ENCODE measurements at places on chromosomes 1 and 21. TPM values are rescaled to one million over a fixed set of nuclear protein-coding genes. Genes with fewer than 3 reads are reported as not detected.

DNA sequence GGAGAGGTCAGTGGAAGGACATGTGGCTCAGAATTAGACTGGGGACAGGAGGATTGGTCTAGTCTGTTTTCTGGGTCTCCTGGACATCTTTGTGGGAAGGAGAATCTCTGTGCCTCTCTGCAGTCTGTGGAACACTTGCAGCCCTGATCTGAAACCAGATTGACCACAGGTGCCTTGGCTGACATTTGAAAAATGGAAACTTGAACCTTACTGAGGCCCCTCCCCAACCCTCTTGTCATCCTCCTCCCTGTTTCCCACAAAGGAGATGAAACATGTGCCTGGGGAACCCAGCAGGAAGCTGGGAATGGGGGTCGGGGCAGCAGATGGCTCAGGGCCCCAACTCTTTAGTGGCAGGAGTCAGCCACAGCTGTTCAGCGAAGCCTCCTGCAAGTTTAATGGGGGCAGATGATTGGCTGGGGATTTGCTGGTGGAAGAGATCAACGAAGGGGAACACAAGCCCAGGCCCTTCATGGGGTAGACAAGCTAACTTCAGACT is 18.1 kb downstream of the VASH2 start:
- DNase-seq, result no peak

GRCh38 chr1:97925151-97925550 is 4.3 kb upstream of the DPYD start:
- DNase-seq, result no peak

DNA sequence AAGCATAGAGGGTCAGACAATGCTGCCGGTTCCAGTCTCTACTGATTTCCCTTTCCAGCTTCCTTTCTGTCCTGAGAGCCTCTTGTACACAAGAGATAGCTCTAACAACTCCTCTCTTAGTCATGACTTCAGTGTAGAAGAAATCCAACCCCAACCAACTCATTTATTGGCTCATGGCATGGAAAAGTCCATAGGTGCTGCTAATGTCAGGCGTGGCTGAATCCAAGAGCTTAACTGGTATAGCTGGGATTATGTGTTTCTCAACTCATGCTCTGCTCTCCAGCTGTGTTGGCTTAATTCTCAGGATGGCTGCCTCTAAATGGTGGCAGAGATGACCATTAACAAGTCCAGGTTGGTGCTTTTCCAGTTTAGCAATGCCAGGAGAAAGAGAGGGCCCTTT is 12.4 kb upstream of the THRAP3 start:
- no peak for DNase-seq

GRCh38 chr1:155485945-155486344 is 76.7 kb downstream of the ASH1L start:
- no peak for DNase-seq

DNA sequence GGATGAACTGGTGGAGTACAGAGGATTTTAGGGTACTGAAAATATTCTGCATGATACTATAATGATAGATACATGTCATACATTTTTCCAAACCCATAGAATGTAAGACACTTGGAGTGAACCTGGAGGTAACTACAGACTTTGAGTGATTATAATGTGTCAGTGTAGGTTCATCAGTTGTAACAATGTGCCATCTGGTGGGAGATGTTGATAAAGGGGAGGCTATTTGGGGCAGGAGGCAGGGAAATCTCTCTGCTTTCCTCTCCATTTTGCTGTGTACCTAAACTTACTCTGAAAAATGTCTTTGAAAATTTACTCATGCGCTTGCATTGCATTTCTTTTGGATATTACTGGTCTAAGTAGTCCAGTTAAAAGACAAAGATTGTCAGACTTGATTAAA is 35.2 kb downstream of the PTBP2 start:
- no peak for DNase-seq

Gene DCST2
- 0.17 TPM for polyA plus RNA-seq

Gene KCNA2
- polyA plus RNA-seq, result 0.08 TPM

DNA sequence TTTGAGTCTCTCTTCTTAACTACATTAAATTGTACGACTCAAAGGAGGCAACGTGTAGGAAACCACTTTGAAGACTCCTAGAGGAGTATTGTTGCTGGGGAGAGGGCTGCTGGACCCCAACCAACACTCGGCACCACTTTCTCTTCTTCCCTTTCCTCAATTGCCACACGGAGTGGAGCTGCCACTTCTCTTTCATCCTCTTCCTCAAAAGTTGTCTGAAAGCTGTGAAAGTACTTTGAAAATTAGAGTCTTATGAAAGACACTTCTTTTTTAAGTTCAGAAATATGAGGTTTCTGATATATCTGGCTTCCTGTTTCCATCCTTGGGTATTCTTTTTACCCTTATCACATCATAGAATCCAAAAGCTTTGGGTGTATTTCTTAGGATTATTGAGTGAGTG is 59.5 kb downstream of the MRPS6 start:
- no peak for DNase-seq

- DNase-seq, result no peak
Measured at GRCh38 chr1:15117671-15118325, 35.7 kb upstream of the TMEM51 start.

Measured in heart left ventricle (tissue), 16 donors.